ENCODE measurements at places on chromosomes 6 and 20.

- DNase-seq = no peak
These were observed 92.4 kb downstream of the ASXL1 start for GRCh38 chr20:32450484-32451061.

DNA sequence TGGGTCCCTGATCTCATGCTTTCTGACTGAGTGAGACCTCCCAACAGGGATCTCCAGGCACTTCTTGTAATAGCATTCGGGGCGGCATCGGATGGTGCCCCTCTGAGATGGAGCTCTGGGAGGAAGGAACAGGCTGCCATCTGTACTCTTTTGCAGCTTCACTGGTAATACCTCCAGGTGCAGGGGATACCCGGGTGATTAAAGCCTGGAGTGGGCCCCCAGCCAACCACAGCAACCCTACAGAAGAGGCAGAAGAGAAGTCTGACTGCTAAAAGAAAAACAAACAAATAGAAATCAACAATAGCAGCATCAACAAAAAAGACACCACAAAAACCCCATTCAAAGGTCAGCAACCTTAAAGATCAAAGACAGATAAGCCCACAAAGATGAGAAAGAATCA, 19.1 kb upstream of the PGK2 start:
- no peak for DNase-seq

DNA sequence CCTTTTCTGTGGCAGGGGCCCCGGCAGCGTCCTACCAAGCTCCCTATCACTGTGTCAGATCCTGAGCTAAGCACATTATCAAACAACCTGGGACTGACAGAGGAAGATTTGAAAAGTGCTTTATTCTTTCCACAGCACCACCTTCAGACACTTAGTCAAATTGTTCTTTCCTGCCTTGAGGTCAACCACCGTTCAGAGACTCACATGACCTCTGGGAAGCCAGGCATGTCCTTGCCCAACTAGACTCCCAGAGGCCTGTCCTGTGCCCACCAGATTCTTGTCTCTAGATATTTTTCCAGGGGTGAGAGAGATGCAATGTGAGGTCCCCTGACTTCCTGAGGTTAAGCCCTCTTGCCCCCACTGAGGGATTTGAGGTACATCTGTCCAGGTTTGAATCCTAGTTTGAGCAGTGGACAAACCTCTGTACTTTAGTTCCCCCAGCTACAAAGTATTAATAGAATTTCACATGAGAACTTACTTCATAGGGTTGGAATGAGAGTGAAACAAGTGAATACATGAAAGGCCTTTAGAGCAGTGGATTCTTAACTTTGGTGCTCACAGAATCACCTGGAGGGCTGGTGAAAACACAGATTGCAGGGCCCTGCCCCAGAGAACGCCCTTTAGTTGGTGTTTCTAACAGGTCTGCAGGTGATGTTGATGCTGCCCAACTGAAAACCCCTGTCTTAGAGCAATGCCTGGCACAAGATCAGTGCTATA, 179.8 kb downstream of the CLIC5 start:
- no peak for DNase-seq

DNA sequence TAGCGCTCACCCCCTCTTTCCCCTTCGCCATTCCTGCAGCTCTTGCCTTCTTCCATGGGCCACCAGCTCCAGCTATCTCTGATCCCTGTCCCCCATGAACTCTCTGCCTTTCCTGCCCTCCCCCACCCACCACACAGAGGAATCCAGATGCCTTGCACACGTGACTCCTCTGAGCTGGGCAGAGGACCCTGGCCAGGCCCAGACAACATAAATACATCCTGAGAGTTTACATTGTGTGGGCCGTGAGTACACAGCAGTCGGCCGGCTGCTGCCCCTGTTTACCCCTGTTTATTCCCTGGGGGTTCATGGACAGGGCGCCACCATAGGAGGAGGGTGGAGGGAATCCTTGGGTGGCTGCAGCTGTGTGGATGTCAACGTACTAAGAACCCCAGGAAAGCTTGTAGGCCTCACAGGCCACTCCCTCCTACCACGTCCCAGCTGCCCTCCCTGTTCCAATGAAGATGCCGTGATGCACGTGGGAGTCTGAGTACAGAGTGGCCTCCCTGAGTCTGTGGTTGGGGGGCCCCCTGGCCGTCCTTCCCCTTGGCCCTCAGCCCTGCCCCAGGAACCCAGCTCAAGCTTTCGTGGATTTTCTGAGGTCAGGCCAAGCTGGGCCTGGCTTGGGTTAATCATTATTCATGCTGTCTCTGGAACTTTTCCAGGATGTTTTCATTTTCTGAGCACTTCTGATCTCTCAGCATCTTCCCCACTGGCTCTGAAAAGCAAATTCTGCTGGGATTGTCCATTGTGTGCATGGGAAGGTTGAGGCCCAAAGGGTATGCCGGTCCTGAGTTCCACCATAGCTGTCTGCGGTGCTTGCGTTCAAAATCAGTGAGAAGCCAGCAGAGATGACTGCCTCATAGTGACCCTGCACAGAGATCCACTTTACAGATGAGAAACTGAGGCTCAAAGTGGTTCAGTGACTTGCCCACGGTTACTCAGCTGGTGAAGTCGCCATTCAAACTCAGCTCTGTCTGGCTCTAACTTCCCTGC, 136.3 kb downstream of the MRPL14 start:
- peak; percentile 45 for DNase-seq

DNA sequence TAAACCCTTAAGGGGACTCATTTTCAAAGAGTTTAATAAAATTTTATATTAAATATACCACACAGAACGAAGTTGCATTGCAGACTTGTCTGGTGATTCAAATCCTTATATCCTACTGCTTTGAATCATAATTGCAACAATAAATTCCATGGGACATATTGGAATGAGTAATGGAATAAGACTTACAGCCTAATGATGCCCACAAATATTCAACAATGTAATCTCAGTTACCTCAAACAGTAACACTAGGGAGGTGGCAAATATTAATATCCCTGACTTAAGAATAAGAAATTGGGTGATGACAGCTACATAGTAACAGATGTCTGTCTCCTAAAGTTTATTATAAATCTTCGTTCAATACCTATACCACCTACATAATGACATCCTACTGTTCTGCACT, 52.6 kb downstream of the BMP5 start:
- peak; percentile 29 for DNase-seq

- DNase-seq = no peak
These were observed 19.0 kb upstream of the MLN start for GRCh38 chr6:33822575-33823395.

Measured in AG10803 (cell line).